ENCODE measurements at places on chromosomes 7 and 10.

GRCh38 chr7:103150192-103150591, 1.3 kb upstream of the NAPEPLD start:
- no peak for DNase-seq

DNA sequence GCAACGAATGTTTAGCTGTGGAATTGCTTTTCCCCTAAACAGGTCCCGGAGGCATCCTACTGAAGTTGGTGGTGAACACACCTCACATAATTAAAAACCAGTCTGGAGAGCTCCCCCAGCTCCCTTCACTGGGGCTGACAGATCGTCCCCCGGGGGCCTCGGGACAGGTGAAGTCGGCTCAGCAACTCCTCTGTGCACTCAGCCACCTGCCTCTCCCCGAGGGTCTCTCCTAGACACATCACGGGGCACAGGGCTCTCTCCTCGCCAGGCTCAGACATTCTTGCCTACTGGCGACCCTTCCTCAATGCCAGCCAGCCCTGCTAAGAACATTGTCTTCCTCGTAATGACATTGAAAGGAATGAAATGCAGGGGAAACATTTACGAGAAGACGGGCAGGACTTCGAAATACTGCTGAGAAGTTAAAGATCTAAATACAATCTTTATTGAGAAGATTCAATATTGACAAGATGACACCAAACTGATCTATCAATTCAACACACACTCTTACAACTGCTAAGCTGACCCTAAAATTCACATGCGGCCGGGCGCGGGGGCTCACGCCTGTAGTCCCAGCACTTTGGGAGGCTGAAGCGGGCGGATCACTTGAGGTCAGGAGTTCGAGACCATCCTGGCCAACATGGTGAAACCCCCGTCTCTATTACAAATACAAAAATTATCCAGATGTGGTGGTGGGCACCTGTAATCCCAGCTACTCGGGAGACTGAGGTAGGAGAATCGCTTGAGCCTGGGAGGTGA, 88.1 kb upstream of the DNAAF5 start:
- no peak for DNase-seq

DNA sequence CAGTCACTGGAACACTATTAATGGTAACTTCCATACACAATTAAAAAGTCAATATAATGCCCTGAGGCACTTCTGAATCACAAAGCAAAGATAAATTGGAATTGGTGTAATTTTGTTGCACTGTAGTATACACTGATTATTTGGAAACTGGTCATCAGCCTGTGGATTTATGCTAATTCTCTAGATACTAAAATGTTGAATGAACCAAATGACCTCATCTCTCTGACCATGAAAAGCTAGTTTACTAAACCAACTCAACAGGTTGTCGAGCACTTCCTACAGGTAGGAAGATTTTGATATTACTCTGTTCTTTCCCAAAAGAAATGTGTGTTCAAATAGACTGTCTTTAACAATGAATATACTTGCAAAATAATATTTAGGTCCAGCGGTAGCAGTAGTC, 5.3 kb downstream of the NRP1 start:
- DNase-seq, result no peak

DNA sequence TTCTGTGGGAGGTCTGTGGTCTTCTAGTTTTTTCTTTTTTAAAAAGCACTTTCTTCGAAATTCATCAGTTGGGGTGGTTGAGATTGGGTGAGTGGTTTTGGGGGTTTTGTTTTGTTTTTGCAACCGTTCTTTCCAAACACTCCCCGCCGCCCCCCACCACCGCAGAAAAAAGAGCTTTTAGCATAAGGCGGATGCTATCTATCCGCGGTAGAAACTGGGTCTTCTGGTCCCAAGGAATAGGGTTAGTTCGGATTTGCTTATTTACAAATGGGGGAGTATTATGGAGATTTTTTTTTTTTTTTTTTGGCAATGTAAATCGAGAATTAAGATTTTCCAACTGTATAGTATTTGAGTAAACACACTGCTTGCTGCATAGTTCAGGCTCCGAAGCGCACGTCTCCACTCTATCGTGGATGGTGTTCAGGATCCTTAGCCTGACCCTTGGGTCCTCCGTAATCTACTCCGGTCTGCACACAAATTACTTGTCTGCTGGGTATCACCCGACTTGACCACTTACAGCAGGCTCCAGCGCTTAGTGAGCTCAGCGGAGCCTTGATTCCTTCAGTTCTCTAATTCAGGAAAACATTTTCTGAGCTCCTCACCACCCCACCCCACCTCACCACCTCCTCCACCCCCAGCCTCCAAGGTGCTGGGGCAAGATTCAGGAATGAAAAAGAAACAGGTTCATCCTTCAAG, 757 bp upstream of the NRCAM start:
- DNase-seq, result no peak

DNA sequence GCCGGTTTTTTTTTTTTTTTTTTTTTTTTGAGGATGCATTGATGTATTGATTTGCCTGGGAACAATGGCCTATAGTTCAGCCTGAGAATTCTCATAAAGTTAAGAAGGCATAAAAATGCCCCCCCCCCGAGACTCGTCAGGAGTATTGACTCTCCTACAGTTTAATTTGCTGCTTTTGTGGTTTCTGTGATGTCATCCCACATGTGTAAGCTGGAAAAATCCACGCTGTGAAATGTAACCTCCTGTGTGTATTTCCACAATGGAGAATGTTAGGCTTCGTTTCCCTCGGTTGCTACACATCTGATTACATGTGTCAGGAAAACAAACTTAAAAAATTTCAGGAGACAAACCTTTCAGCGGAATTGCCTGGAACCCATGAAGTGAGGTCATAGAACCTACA, 117.9 kb downstream of the FANK1 start:
- DNase-seq, result no peak

DNA sequence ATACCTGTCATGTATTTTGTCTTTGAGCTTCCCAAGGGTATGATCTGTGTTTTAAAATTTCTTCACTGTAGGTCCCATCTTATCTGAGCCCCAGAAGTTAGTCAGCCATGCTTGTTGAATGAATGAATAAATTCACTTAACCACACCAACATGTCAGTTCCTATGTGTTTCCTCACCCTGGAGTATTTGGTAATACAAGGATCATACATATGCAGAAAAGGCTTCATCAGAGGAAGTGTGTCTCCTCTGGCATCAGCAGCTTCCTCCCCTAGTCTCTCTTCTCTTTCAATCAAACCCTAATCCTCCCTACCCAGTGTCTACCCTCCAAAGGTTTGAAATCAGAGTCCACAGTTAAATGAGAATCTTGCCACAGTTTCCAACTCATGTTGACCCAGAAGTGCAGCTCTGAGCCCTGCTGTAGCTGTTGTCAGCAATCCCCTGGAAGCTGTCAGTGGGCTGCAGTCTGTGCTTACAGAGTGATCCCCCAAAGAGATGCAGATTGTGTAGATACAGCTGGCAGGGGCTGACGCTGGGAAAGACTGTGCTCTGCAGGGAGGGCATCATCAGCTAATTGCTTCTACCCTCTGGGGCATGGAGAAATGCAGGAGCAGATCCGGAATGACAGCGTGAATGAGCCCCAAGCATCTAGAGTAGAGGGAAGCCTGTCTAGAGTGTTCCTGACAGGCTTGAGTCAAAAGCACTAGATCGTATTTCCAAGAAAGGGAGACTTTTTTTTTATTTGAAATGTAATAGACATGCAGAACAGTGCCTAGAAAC, 105.0 kb upstream of the WDR11 start:
- no peak for DNase-seq

GRCh38 chr7:72099784-72100183, 312.4 kb downstream of the CALN1 start:
- no peak for DNase-seq

DNA sequence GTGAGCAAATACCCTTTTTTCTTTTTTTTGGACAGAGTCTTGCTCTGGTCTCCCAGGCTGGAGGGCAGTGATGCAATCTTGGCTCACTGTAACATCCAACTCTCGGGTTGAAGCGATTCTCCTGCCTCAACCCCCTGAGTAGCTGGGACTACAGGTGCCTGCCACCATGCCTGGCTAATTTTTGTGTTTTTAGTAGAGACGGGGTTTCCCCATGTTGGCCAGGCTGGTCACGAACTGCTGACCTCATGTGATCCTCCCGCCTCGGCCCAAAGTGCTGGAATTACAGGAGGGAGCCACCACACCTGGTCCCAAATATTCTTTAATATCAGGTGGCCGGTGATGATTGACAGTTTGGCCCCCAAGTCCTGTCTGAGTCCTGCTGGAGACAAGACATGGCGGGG, 6.6 kb downstream of the LAT2 start:
- no peak for DNase-seq

DNA sequence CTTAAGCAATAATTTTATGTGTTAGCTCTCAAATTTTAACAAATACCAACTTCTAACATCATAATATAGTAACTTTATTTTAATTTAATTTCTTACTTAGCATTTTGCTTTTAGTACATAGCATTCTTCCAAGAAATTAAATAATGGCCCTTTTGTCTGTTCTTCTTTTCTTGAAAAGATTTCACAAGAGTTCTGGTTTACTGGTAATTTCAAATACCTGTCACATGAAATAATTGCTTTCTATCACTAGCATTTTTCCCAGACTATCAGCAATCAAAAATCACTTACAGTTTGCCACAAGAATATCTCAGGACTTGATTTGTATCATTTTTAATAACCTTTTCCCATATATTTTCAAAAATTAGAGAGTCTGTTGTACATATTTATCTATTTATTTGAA, 193.0 kb downstream of the CACNA2D1 start:
- DNase-seq, result no peak

- DNase-seq, result no peak
These were observed 3.5 kb downstream of the FGFR2 start for GRCh38 chr10:121594623-121595350.

GRCh38 chr7:107173691-107174406, 5.0 kb downstream of the HBP1 start:
- DNase-seq, result no peak

GRCh38 chr10:59873896-59874295, 32.5 kb downstream of the CCDC6 start:
- no peak for DNase-seq

- DNase-seq, result no peak
These were observed 23.1 kb downstream of the GNG11 start for GRCh38 chr7:93944673-93945072.

DNA sequence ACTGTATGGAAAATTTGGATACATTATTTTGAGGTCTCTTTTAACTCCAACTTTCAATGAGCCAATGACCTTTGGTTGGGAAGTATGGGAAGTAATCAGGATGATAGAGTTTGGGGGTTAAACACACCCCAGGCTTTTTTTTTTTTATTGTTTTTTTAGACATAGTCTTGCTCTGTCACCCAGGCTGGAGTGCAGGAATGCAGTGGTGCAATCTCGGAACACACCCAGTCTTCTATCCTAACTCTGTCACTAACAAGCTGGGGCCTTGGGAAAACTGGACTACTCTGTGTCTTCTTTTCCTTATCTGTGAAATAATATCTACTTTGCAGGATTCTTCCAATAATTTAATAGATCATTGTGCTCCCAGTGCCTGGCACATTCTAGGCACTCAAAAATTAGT, 37.6 kb upstream of the AGBL3 start:
- DNase-seq, result no peak

- no peak for DNase-seq
These were observed 168.8 kb downstream of the TMEM26 start for GRCh38 chr10:61284222-61284890.

- DNase-seq, result no peak
These were observed 1.2 kb downstream of the TPK1 start for GRCh38 chr7:144834641-144835144.

DNA sequence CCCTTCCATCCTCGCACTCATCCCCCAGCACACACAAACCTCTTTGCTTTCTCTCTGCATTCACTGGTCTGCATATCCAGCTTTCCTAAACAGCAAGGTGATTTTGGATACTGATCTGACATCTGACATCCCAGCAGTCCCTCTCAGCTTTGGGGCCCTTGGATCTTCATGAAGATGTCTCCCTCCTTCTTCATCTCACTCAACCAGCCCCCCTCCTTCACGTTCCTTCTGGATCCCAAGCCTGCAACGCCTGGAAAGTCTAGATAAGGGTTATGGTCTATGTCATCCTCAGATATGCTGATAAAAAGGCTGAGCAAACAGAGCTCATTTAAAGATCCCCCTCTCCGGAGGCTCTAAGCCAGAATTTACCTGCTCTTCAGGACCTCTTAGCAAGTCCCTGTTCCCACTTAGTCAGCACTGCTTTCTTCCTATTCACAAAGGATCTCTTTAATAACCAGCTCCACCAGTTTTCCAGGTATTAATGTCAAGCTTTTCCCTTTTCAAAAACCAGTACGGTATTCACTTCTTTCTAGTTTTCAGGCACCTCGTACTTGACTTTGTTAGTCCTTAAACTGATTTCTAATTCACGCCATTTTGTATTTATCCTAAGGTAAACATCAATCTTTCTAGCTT, 38.9 kb downstream of the CREB3L2 start:
- DNase-seq, result no peak

DNA sequence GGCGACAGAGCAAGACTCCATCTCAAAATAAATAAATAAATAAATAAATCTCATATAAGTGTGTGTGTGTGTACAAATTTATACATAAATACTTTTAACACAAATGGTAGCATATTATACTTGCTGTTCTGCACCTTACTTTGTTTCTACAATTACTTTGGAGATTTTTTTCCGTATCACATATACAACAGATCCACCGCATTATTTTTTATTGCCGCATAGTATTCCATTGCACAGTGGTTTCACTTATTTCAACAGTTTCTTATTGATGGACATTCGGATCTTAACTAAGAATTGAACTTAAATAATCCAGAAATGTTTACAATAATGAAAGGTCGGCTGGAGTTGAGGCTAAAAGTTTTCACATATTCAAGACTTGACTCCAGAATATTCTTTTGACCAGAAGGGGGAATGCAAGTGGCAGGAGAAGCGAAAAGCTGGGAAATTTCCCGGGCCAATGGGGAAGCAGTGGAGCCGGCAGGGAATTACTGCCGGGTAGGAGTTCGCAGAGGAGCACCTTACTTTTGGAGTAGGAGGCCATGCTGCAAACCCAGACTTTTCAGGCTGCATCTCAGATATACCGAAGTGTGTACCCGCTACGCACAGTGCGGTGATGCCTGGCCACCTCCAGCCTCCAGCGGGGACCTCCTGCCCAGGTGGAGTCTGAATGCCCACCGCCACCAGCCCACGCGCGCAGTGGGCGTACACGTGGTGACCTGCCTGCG, 415 bp upstream of the CNNM1 start:
- DNase-seq, result no peak

DNA sequence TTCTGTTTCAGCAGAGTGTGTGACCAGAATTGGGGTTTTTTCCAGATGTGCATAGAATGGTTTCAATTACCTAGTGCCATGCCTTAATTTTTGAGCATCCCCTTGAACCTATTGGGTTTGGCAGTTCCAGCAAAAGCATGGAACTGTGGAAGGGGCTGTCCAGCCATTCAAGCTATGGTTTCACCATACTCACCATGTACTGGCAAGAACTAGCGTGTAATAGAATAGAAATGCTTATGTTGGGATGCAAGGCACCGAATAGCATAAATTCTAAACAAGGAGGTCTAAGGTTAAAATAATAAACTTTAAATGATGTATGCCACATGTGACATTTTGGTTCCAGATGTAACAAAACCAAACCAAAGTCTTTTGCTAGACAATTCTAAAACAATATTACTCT, 91.4 kb downstream of the MTERF1 start:
- DNase-seq, result no peak

DNA sequence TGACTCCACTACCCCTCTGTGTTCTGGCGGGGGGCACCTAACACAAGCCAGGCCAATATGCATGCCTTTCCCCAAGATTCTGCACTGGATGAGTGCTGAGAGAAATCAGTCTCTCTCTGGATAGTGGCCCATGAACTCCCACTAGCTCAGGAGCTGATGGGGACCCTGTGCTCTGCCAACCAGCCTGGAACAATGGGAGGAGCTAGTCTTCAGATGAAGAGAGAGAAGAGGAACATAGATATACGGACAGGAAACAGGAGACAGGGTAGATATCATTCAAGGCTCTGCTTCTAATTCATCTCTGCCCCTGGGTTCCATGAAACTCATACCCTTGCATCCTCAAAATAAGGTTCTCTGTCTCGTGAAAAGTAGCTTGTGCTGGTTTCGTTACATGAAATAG, 27.9 kb upstream of the PLXNA4 start:
- DNase-seq, result no peak
